ENCODE measurements at places on chromosomes 11 and 22.
A peak's percentile ranks its signal among the peaks of the same experiment; 100 is the strongest.

DNA sequence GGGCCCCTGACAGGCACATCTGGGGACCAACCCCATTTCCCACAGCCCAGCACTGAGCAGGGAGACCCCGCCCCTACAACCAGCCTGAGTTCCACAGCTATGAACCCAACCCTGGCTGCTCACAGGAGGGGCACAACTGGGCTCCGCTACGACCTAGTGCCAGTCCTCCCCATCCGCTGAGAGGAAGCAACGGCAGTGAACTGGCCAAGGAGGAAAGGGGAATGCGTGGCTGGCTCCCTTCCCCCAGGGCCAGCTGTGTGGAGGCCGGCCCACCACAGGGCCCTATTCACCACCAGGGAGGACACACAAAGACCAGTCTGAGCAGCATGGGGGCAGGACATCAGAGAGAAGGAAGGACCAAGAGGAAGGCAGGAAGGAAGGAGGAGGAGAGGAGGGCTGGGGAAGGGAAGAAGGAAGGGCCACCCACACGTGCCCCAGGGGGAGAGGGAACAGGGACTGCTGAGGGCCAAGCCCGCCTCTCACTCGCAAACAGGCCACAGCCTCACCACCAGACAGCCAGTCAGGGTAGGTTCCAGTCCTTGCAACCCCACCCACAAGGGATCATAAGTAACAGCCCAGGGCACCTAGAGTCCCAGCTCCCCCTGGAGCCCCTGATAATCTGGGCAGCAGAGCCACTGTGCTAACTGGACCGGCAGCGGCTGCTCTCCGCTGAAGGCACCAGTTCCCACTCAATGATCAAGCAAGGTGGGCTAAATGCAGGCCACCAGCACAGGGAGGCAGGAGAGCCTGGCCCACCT lies 8.5 kb upstream of the GAL3ST1 start:
- no peak for DNase-seq

- DNase-seq: no peak
Observed at GRCh38 chr22:41642331-41643110, 21.4 kb downstream of the XRCC6 start.

- DNase-seq: no peak
Observed at GRCh38 chr22:40651057-40651456, 14.5 kb upstream of the MRTFA start.

- DNase-seq: no peak
Observed at GRCh38 chr11:107573438-107573837, 7.9 kb upstream of the ALKBH8 start.

DNA sequence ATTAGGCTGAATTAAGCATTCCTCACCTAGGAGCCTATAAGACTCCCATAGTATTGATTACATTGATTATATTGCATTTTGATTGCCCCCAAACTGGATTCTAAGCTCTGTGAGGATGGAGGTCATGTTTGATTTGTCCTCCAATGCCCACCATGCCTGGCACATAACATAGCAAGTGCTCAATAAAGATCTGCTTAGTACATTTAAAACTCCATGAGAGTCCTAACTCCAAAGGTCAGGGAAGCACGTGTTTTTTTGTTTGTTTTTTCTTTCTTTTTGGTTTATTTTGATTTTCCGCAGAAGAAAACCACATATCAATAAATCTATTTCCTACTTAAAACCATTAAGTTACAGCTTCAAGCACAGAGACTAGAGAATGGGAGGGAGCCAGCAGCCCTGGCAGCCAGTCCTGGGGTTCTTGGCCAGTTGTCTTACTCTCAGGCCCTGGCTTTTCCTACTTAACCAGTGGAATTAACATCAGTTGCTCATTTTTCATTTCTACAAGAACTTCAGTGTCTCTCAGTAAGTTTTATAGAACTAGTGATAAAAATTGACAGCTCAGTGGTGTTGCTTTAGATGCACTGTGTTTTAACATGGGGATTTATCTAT lies 429.9 kb upstream of the CCDC90B start:
- no peak for DNase-seq

DNA sequence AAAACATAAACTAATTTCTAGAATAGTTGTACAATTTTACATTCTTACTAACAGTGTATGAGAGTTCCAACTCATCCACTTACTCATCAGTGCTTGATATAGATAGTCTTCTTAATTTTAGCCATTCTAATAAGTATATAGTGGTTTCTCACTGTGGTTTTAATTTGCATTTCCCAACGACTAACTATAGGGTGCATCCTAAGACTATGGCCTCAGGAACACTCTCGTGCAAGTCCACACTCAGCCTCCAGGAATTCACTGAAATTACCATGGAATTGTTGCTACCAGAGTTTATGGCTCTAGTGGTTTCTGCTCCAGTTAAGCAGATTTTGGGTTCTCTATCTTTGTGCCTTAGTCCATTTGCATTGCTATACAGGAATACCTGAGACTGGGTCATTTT lies 60.1 kb upstream of the GUCY1A2 start:
- no peak for DNase-seq

GRCh38 chr11:13009476-13009920 lies 382 bp downstream of the RASSF10 start:
- DNase-seq: no peak

DNA sequence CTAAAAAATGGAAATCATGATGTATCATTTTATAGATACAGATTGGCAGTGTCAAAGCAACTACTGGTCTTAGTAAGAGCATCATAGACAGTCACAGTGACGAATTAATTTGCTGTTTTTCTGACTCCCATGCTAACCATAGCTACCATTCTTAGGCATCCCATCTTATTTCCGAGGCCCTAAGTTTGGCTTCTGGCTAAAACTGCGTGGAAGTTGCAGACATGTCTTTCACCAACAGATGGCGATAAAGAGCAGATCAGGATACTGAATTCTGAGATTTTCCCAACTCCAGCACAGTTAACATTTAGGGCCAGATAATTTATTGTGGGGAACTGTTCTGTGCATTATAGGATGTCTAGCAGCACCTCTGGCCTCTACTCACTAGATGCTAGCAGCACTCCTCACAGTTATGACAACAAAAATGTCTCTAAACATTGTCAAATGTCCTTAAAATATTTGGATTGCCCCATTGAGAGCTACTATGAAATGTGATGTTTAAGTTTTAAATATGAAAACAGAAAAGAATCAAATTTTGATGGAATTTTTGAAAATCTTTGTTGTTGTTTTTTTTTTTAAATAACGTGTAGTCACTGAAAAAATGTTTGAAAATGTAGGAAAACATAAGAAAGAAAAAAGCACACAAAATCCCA lies 16.3 kb downstream of the OR2AG2 start:
- DNase-seq: peak; percentile 6

GRCh38 chr11:128488471-128488870 lies 98.9 kb downstream of the ETS1 start:
- no peak for DNase-seq

DNA sequence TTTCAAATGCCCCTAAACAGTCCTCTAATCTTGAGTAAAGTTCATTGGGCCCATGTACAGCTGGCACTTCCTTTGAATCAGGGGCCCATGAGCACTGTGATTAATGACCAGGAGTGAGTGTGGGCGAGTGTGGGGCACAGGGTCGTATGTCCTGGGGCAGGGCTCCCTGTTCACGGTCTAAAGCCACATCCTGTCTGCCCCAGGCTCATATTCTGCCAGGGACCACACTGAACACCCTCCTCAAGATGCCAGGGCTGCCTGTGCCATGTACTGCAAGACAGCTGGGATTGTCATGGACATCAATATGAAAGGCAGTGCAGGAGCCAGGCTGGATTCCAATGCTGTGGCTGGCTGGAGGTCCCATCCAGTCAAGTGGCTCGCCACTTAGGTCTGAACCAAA lies 130.5 kb downstream of the KIRREL3 start:
- no peak for DNase-seq

DNA sequence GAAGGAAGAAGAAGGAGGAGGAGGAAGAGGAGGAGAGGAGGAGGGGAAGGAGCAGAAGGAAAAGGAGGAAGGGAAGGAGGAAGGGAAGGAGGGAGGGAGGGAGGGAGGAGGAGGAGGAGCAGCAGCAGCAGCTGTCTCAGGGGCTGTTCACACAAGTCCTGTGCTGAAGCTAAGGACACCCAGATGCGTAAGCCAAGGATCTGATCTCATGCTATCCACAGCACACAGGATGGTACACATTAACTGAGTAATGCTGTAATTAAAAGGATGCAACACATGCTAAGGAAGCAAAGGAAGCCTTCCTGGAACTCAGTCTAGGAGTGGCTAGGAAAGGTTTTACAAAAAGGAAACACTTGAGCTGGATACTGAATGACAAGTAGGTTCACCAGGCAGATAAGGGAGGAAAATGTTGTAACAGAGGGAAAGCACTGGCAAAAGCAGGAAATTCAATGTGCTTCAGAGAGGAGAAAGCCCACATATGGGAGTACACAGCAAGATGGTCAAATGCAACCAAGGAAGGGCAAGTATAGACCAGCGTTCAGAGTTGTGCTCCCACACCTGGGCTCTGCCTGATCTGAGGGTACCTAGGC lies 32.0 kb downstream of the TRIM66 start:
- DNase-seq: no peak

GRCh38 chr11:71454470-71455113 lies 1.6 kb downstream of the NADSYN1 start:
- DNase-seq: no peak

DNA sequence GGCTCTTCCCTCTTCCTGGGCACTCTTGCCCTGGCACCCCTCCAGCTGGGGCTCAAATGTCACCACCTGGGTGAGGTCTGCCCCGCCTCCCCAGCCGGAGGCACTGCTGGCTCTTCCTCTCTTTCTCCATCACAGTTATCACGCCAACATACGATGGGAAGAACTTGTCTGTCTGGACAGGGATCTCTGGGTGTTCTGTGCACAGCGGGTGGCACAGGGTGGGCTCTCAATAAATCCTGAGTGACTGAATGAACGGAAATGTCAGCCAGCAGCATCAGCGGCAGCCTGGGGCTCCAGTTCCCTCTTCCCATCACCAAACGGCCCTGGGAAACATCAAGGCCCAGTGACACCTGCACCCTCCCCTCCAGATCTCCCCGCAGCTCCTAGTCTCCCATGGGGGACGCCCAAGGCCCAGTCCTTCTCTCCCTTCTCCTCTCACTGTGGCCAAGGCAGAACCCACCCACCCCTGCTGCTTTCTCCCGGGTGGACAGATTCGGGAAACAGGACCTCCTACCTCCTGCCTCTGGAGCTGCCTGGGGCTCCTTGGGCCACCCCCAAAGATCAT lies 440 bp upstream of the SLC25A45 start:
- no peak for DNase-seq

DNA sequence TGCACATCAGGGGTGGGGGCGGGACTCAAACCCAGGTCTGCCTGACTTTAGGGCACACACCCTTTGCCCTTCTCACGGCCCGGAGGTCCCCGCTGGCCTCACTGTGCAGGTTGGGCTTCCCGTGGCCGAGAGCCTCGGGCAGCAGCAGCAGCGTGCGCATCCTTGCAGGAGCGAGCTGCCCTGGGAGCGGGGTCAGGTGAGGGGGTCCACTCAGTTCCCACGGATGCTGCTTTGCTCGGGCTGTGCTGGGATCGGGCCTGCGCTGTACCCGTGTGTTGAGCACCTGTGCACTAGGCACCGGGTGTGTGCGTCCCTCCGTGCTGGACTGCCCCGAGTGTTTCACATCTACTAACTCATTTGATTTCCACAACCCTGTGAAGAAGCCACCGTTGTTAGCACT lies 25.1 kb downstream of the PRR5 start:
- DNase-seq: no peak

DNA sequence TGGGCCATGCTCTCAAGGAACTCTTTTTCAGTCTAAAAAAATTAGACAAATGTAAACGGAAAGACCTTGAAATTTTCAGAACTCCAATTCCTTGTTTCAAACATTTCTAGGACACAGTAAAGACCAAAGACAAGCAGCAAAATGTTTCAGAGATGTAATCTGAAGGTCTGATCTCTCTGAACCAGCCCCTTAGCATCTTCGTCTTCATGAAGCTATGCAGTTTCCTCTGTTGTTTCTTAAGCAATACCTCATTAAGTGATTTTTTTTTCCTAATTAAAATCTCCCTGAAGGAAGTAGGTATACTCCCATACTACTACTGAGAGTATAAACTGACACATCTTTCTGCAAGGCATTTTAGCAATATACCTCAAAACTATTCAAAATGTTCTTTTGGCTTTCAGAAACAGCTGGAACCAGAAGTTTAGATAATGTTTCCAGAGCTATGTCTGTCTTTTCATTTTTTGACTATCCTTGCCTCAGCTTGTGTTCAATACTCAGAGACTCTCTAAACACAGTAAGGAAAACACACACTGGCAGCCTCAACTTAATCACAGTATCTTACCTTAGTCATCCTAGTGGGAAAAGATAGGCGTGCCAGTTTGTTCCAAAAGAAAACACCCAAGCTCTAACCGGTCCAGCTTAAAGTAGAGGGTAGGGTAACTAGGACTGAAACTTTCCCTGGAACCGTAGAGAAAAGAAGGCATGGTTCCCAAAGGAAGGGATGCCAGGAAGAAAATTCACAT lies 25.1 kb downstream of the SBF2 start:
- DNase-seq: no peak

DNA sequence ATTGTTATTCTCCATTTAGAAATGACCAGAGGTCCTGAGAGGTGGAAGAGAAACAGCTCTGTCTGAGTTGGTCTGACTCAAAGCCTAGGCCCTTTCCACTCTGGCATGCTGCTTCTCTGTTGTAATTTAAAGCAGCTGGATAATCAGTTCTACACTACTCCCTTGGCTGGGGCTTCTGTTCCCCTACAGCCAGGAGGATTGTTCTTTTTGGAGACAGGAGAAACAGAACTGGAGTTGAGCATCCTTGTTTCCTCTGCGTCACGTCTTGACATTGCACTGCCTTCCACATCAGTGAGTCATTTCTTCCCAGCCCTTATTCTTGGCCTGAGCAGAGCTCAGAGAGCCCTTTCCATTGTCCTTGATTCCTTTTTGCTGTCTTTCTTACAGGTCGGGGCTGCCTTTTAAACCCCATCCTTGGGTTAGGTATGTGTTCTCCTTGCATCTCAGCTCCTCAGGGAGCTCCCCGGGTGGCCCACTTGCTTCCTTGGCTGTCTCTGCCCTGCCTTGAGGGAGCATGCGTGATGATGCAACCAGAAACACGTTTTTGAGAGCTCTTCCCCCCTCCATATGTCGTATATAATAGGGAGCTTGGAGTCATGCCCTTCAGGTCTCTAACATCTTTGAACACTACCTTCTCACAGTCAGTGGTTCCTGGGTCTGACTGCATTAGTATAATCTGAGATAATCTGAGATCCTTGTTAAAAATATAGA lies 35.7 kb downstream of the CYB5R2 start:
- no peak for DNase-seq

- DNase-seq: no peak
Observed at GRCh38 chr22:47102081-47102480, 339.6 kb downstream of the TBC1D22A start.
